ENCODE measurements at places on chromosomes 6 and 20.

DNA sequence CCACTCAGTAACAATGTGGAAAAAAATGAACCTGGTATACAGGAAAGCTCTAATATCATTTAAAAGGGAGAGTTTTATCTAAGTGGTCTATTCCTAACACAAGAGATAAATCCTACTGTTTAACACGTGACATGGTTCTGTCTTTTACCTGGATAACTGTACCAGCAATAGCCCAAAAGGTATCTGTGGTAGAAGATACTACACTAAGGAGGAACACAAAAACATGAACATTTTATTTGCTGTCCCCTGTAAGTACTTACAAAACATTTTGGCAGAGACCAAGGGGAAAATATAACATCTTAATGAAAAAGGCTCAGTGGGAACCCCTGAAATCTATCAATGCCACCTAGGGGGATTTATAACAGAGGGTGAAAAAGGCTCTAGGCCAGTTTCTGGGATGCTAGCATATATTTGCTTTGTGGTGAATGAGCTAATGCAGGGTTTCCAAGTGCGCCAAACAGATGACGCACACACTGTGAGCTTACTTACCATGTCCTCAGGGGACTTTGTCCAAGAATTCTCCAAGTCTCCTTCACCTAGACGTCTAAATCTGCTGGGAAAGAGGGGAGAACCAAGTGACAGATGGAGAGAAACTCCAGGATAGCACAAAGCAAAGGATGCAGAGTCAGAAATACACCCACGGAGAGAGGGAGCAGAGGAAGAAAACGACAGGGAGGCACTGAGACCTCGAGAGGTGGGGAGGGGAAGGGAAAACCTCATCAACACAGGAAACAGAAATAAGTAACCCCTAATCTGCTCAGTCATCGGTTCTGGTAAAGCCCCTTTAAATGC, 147.9 kb upstream of the PRND start:
- no peak for DNase-seq

DNA sequence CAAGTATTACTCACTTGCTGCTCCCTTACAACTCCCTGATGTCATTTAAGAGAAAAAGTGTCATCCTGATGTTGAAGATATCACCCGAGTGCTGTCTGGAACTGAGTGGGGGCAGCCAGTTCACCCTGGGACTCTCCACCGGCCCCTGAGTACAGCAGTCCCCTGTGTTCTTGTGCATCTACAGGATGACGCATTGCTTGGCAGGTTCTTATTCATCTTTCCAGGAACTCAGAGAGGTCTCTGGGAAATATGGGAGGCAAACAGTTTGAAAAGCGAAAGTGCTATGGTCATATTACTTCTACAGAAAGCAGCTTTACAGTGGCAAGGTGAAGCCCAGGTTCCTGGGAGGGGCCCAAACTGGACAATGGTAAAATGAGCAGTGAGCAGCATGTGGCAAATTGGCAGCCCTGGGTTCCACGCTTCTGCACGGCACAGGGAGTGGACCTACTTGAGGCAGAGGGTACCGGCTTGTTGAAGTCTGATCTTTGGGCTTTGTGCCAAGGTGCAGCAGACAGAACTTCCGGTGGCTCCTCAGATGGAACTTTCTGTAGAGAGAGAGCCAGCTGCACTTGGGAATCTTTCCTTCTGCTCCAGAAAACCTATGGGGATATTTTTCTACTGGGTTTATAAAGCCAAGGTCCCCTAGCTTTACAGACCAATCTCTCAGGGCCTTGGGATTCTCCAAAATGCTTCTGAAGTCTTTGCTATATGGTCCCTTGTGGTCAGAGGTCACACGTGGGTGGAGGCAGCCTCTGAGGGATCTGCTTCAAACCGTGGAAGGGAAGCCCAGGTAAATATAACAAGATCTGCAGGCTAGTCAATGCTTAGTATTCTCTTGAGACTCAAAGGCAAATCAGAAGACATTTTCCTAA, 128.3 kb downstream of the MAP3K7 start:
- DNase-seq, result peak; percentile 74

- DNase-seq, result no peak
Observed at GRCh38 chr6:167766986-167767714, 59.6 kb upstream of the AFDN start.

GRCh38 chr20:62205618-62206387, 14.3 kb downstream of the HRH3 start:
- DNase-seq, result no peak

- peak; percentile 24 for DNase-seq
Observed at GRCh38 chr20:760751-761417, 7.4 kb downstream of the SLC52A3 start.

- DNase-seq, result no peak
Observed at GRCh38 chr6:39208223-39208739, 21.0 kb downstream of the KCNK5 start.

DNA sequence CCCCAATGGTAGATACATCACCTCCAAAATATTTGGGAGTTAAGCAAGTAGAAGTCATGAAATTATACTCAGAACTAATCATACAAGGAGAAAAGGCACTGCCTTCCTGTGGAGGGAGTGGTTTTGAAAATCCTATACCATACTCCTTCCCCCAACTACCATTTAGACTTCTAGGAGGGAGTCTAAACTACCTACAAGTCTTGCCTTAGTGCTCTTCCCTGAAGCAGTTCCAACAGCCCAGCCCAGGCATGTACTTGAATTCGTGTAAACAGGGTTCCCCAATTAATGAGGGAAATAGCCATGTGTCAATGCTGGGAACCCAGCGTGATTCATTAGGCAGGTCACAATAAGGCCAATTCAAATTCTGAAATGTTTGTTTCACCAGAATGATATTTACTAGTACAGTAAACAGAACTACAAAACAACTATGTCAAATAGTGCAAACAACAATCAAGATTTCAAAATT, 39.1 kb upstream of the SGK1 start:
- no peak for DNase-seq

DNA sequence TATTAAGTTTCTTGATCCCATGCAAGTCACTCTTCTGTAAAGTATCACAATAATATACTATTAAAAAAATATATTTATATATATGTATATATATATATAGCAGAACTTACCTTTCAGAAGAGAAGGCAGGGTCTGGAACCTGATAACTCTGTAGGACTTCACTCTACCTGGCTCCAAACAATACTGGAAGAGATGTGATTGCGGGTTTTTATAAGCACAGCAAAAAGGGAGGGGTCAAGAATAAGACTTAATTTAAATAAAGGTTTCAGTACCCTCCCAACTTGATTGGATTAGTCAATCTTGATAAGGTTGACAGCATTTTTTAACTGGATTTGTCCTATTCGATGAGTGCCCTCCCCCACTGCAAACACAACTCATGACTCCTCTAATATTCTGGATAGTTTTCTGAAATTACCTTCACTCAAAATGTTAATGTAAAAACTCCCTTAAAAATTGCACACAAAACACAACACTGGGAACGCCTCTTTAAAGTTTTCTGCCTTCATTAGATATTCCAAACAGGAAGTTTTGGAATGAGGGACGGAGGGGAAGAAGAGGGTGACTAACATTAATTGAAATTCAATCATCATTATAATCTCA, 4.0 kb upstream of the ZNF217 start:
- DNase-seq, result no peak

- DNase-seq, result no peak
Observed at GRCh38 chr20:24980291-24981053, 12.1 kb downstream of the APMAP start.

GRCh38 chr6:130995783-130996447, 67.1 kb downstream of the EPB41L2 start:
- no peak for DNase-seq
